ENCODE measurements at places on chromosomes 12 and 14.

GRCh38 chr12:49017891-49018260 is 700 bp downstream of the PRKAG1 start:
- DNase-seq, result no peak

DNA sequence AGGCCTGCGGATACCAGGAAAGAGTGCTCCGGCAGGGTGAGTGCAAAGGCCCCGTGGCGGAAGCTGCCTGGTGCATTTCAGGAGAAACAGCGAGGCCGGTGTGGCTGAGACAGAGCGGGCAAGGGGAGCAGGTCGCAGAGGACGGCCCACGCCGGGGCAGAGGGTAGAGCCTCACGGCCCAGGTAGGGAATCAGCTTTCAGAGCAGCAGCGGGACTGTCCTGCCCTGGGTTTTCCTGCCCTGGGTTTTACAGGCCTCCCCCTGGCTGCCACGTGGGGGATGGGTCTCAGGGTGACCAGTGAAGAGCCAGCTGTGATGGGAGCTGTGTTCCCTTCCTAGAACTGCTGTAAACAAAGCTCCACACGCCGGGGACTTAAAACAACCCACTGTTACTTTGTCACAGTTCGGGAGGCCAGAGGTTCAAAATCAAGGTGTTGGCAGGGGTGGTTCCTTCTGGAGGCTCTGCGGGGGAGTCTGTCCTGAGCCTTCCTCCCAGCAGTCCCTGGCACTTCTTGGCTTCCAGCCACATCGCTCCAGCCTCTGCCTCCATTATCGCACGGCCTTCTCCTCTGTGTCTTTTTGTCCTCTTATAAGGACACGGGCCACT is 10.4 kb downstream of the NCOR2 start:
- DNase-seq, result no peak

DNA sequence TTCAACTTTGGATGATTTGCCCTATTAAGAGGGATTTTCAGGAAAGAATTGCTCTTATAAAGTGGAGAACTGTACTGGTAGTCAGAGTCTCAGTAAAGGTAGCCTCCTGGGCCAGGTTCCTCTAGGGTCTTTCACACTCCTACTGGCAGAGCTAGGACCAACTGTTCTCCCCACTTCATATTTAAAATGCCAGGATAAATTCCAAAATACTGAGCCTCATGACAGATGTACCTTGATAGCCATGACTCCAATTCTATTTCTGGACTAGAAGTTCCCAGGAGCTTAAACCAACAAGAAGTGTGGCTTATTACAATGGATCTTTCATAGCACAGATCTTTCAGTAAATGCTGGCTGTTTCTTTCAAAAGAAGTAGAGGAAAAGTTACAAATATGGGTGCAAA is 126.5 kb downstream of the C12orf75 start:
- DNase-seq, result no peak

GRCh38 chr14:99234961-99235571 is 36.9 kb downstream of the BCL11B start:
- DNase-seq, result no peak

- no peak for DNase-seq
Measured at GRCh38 chr12:114917307-114917706, 233.3 kb upstream of the TBX3 start.
